Glutamatergic neuron (in vitro differentiated cells): ENCODE measurements at places on chromosomes 4 and X.

DNA sequence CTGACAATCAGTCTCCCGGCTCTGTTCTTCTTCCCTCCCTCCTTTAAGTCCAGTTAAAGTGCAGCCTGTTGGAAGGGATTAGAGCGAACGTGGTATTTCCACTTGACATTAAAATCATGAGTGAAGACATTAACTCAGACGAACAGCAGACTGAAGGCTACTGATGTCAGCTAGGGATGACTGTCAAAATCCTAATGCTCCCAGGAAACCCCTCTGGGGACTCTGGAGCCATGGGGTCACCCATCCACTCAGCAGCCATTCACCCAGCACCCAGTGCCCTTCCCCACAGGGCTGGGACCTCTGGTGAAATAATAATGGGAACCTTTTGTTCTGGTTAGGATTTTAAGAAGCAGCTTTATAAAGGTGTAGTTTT lies 113.9 kb downstream of the DRD5 start:
- no peak for DNase-seq

DNA sequence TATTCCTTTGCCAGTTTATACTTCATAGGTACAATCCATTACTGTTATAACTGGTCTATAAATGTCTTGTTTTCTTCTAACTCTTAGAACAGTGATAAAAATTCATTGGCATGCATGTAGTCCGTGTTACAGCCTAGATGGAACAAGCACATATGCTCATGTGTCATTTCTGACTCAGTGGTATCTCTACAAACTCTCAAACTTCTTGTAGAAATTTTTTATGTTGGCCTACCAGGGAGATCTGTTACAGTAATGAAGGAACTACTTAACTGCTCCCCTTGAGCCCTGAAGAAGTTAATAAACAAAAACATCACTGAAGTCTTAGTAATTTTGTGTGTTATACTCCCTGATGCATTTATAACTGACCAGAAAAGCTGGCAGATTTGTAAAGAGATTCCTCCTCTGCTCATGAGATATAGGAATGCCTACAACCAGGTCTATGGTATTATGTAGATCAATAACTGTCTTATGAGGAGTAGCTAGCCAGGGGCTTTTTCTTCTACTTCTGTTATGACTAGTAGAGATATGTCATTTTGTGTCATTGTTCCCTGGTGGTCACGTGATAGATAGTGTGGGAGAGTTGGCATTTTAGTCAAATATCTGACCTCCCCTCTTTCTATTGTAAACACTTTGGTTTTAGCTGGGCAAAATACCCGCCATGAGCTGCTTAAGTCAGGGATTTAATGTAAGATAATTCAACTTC lies 53.7 kb upstream of the FAAH2 start:
- no peak for DNase-seq

DNA sequence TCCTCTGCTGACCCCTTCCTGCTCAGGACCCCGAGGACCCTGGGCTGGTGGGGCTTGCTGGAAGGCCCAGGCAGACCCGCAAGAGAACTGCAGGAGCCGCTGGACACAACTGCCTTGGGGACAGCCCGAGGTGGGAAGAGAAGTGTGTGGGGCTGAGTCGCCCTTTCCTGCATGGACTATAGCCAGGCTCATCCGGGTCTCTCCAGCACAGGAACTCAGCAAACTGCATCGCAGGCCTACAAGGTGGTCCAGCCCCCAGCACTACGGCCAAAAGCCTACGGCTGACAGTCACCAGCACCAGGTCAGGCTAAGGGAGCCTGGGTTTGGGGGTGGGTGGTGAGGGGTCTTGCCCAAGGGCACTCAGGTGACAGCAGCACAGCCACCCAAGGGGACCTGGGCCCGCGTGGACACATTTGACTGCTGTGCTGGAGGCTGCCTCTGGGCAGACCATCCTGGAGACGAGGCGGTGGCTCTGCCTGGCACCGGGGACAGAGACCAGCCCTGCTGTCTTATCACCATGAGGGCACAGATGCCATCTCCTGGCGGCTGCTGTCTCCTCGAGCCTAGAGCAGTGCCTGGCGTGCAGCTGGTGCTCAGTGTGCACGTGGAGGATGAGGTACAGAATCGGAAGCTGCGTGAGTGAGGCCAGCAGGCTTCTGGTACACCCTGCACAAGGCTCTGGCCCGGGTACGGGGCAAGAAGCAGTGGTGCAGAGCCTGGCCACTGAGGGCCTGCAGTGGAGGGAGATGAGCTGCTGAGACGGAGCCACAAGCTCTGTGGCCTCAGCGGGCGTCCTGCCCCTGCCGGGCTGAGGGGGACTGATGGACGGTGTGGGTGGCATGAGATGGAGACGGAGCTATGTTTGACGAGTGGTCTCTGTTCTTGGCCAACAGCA lies 15.1 kb downstream of the LRPAP1 start:
- DNase-seq = peak; percentile 8

GRCh38 chr4:118313098-118313497 lies 39.7 kb downstream of the PRSS12 start:
- peak; percentile 81 for DNase-seq

DNA sequence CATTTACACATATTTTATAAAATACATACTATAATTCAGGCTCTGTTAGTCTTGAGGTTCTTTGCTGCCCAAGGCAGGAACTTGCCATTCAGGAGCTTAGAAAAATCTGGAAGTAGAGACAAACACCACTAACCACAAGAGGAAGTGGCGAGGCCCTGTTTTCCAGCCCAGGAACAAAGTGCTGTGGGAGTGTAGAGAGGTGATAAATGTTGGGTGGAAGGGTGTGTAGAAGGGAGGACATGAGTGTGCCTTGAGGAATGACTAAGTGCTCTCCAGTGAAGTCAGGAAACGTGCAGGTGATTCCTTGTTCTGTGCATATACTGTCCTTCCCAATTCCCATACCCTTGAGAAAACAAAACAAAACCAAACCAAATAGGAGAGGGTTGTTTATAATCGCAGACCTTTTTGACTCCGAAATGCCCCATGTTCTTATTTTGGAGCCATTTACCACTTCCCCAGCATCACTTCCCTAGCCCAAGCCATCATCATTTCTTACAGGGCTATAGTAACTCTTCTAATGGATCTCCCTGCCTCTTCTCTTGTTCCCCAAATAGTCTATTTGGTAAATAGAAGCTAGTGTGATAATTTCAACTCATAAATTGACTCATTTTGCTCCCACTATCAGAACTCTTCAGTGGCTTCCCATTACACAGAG lies 83.2 kb downstream of the GPAT3 start:
- DNase-seq = no peak

DNA sequence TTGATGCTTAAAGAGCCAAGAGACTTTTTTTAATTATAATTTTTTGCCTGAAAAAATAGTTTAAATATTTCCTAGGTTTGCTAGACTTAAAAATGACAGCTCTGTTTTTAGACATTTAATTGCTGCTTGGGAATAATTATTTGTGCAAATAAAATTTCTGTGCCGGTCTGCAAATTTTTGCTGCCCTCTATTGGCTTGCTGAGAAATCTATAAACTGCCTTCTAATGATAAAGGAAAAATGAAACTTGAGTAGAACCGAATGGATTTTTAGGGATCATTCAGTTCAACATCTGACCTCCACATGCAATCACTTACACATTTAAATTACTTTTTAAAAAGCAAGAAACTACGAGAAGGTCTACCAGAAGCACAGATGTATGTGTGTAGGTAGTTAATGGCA lies 434.0 kb downstream of the FAM133A start:
- no peak for DNase-seq

GRCh38 chr4:70600977-70601376 lies 8.9 kb downstream of the AMBN start:
- DNase-seq = no peak

DNA sequence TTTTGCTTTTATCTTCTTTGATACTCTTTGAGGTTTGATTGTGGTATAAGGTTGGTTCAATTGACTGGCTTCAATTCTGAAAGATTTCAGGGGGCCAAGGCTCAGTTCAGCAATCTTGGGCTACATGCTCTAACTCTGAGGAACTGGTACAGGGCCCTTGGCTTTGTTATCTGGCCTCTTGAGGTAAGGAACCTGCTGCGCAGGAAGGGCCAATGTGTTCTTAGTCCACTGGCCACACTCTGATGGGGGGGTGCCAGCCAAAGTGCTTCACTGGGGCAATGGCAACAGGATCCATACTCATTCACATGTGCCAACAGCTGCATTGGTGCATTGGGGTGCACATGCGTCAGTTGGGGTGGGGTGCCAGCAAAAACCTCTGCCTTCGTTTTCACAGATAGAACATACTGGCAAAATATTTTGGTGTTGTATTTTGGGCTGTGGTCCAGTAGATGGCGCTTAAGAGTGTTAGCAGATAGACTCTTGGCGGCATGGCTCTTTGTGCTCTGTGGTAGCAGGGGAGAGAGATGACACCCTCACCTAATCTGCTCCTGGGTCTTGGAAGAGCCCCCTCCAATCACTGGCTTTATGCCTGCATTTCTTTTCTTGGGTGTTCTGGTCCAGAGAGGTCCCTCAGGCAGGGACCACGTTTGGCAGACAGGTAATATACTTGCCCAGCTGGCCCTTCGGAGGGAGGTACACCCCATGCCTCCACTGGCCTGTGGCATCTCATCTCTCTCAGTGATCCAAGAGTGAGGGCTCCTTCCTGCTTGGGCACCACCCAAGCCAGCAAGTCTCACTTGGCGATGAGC lies 42.9 kb downstream of the NDST3 start:
- DNase-seq = no peak

GRCh38 chr4:64857198-64857597 lies 447.9 kb upstream of the TECRL start:
- DNase-seq = no peak

- DNase-seq = no peak
Measured at GRCh38 chr4:793941-794621, 31.8 kb downstream of the CPLX1 start.

DNA sequence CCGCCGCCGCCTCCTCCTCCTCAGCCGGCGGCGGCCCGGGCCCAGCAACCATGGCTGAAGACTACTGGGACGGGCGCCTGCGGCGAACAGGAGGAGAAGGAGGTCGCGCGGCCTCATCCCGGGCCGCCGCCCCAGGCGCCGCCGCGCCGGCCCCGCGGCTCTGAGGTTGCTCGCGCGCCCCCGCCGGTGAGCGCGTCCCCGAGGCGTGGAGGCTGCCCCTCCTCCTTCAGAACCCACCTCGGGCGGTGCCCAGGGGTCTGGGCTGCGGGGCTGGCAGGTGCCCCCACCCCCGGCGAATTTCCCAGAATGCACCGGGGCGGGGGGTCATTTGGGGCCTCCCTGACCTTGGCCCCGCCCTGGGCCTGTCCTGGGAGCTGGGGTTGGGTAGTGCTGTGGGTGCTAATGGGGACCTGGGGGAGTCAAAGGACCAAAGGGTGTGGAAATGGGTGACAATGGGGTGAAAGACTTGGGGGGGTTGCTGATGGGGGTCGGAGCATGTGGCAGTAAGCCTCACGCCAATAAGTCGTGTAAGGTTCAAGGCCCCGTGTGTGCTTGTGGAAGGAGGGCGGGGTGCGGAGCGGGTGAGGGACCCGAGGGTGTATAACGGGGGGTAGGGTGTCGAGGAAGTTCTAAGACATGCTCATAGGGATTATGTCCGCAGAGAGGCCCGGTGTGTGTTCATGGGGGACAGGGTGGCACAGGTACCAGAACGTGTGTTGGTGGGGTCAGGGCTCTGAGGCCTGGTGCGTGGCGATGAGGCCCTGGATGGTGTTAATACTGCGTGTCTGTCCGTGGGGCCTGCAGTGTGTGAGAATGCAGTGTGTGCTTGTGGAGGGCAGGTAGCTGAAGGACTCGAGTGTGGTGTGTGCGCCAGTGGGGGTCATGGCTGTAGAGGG lies 687 bp downstream of the CDK16 start:
- peak; percentile 67 for DNase-seq

DNA sequence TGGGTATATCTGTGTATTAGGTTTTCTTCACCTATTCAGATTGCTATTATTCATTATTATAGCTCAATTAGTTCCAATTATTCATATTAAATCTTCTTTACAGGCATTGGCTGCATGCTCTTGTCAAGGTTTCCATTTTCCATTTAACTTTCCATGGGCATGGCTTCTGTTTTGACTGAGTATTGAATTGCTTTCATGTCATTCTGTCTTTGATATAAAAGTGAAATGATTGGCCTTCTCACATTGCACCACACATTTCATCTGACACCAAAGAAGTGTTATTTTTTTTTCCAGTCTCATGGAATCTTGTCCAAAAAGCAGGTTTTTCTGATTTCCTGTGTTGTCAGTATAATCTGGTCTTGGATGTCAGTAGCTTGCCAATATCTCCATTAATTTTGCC lies 1244.3 kb downstream of the RAPGEF2 start:
- DNase-seq = no peak

DNA sequence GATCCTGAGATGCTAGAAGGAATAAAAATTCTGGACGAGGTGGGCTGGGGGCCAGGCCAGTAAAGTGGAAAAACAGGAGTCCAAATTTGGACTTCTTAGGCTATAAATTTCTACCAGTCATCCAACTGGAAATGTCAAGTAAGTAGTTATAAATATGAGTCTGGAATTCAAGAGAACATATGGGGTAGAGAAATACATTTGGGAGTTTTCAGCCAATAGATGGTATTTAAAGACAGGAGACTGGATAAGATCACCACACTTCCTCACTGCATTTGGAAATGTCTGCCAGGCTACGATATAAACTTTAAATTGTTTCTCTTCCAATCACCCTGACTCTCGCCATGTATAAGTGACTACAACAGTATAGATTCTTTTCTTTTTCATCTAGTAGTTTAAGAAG lies 242.5 kb downstream of the NPFFR2 start:
- no peak for DNase-seq

DNA sequence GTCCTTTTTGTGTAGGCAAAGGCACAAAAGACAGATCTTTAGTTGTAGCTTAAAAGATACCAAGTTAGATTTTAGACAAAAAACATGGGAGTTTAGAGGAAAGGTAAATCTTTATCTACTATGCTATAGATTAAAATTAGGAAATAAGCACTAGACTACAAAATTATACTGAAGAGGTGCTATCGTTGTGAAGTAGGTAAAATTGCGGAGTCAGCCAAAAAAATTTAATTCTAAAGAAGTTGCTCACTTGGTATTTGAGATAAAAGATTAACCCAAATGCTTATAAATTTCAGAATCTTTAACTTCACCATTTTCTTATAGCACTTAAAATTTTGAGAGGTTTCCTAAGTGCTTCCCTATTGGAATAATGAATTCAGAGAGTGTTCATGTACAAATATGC lies 604.1 kb downstream of the GRXCR1 start:
- DNase-seq = no peak

- no peak for DNase-seq
Measured at GRCh38 chrX:40385256-40385655, 195.5 kb upstream of the ATP6AP2 start.

DNA sequence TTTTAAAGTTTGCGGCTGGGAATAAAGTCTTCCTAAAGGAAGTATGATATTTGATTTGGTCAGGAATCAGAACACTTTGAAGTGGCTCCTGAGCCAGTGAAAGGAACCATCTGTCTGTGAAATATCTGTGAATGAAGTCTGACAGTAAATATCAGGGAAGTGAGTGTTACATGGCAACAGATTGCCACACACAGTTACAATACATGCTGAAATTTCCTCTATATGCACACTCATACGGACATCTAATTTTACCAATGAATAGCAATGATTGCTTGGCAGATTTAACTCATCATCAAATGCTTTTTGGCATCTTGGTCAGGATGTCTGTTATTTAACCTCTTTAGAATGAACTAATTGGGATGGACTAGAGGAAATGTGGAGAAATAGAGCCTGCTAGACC lies 1023.8 kb downstream of the FAT4 start:
- no peak for DNase-seq
